ENCODE measurements at places on chromosomes 1 and 21.

GRCh38 chr1:115183158-115183557 is 93.9 kb upstream of the TSPAN2 start:
- peak; percentile 16 for DNase-seq

GRCh38 chr1:192812420-192813209 is 3.8 kb downstream of the RGS2 start:
- no peak for DNase-seq

DNA sequence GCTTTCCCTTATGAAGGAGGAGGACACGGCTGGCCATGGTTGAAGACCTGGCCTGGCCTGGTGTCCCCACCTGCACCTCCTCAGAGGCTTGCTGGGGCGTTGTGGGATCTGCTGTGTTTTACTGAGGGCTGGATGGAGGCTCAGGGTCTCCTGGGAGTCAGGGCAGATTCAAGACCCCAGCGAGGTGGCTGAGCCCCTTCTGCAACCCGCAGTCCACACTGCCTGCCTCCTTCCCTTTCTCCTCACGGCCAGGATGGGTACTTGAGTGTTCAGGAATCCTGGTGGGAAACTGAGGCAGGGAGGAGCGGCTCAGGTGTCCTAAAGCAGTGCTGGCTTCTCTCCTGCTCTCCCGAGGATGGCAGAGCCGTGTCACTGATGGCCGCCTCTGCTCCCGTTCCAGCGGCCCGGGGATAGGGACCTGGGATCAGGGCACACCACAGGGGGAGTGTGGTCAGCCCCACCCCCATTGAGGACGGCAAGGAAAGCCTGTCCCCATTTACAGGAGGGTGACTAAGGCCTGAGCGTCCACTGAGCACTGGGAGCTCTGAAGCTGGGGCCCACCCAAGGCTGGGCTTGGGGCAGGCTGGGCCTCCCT is 47.5 kb downstream of the TRPM2 start:
- no peak for DNase-seq

GRCh38 chr21:43712268-43712942 is 6.5 kb upstream of the PDXK start:
- DNase-seq: no peak

- no peak for DNase-seq
Measured at GRCh38 chr1:208216062-208216461, 28.1 kb downstream of the PLXNA2 start.

GRCh38 chr1:214514032-214514818 is 37.2 kb downstream of the PTPN14 start:
- DNase-seq: no peak

DNA sequence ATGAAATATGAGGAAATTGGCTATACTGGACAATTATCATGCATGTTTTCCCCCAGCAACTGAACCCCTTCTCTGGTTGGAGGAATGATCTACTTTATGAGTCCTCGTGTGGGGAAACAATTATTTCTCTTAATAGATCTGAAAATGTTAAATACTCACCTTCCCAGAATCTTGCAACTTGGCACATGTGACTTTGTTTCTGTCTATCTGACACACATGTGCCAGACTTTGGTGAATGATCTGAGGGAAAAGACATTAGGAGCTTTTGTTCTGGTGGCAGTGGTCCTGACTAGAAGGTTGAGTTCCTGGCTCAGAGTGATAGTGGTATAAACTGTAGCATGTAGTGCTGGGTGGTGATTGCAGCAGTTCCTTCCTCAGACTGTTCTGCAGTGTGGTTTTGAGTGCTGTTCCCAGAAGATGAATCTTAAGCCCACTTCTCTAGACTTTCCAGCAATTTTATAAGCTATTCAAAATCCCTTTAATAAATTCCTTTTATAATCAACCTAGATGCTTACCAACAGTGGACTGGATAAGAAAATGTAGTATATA is 59.3 kb upstream of the B3GALNT2 start:
- no peak for DNase-seq

DNA sequence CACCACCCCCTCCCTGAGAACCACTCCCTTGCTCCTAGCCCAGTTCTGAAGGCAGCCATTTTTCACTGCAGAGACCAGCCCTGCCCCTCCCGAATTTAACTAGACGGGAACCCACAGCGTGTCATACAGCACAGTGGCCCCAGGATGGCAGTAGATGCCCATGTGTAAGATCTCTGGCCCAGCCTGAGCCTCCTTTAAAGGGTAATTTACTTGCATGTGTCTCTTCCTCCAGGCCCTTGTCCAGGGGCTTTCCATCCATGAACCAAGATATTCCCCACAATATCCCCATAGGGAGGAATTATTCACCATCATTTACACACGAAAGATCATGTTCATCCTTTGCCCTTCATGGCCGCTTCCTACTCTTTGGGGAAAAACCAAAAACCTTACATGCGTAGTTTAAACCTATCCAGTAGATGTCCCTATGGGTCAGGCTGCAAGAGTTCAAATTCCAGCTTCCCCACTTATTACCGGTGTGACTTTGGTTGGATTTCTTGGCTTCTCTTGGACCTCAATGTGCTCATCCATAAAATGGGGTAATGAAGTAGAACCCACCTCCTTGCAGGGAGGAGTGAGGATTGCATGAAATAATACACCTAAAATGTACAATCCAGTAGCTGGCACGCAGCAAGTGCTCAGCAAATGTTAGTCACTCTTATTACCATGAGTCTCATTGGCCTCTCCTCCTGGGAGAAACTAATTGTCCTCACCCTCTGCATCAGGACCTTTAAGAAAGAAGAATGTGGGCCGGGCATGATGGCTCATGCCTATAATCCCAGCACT is 4.0 kb upstream of the LACTBL1 start:
- peak; percentile 48 for DNase-seq

DNA sequence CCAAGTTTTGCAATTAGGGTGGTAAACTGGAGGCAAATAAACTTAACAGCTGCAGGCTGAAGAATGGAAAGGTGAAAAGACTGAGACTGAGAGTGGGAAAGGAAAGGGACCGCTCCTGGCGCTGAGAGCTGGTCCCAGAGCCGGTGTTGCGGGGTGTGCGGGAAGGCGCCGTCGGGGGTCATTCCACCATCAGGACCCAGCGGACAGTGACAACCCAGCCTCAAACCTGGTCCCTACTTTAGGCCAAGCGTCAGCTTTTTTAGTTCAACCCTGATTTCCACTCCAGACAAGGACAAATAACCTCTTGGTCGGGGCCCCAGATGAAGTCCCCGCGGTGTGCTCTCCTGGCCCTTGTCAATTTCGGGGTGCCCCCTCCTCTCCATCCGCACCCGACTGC is 145.8 kb upstream of the ETS2 start:
- DNase-seq: no peak

GRCh38 chr1:86779308-86780191 is 75.2 kb downstream of the SH3GLB1 start:
- DNase-seq: no peak

- no peak for DNase-seq
Measured at GRCh38 chr1:116569381-116569670, 1.5 kb downstream of the CD58 start.

- DNase-seq: no peak
Measured at GRCh38 chr1:180953291-180954004, 40.8 kb downstream of the KIAA1614 start.

- DNase-seq: no peak
Measured at GRCh38 chr1:19284881-19285280, 3.7 kb downstream of the AKR7A3 start.

GRCh38 chr1:235783148-235783776 is 83.4 kb downstream of the LYST start:
- no peak for DNase-seq
